IPS DF 19.7 (cell line): ENCODE measurements at places on chromosomes 4 and X.

DNA sequence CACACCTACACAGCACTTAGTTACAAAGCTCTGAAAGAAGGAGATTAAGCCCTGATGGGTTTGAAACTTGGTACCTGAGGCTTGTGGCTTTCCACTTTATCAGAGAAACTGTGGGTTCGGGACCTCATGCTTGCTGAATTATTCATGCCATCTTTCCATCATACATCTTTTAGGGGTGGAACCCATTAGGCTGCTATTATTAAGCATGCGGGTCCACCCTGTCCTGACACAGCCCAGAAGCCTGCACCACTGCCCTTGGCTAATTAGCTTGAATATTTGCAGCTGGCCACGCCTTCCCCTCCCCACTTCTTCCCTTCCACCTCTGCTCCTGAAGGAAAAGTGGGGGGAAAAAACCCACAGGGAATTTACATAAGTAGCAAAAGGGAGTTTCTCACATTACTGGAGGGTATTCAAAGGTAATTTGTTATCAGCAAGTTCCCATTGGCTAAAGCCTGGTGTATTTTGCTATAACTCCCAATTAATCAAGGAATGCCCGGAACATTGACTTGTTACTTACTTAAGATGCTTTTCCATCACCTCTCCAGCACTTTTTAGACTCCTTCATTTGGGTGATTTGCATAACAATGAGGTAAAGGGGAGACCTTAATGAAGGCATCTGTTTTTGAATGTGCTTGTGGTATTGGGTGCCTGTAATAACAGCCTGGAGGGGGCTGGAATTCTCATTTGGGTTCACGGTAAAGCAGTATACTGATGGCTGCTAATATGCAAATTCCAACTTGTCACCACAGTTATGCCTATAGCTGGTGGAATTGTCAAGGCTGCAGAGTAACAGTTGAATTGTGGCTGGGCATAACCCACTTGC, 231.7 kb upstream of the GATB start:
- DNase-seq, result no peak

DNA sequence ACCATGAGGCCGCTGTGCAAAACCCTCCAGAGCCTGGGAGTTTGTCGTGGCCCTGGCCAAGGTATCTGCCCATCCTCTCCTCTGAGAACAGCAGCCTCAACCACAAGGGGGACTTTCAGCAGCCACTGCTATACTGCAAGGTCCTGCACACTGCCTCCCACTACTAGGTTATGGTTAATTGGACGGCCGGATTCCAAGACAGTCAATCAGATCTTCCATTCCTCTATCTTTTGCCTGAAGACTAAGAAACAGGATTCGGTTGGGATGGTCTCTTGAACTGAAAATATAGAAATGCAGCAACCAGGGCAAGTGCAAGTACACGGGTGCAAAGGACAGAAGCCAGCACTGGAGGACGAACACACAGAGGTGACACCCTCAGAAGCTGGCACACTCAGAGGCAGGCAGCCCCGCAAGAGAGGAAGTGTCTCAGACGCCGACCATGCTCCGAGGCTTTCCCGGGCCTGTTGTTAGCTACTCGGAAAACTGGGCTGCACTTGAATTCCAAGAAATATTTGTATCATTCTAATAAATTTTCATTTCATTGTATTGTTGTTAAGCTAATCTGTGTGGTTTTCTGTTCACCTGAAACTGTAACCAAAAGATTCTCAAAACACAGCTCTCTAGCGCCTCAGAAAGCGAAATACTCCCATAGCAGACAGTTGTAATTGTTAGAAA, 63.3 kb downstream of the AFAP1 start:
- DNase-seq, result peak; percentile 35

GRCh38 chrX:154328646-154329045, 33.1 kb downstream of the TKTL1 start:
- no peak for DNase-seq

GRCh38 chrX:71282514-71283402, 677 bp upstream of the NONO start:
- no peak for DNase-seq

- no peak for DNase-seq
Measured at GRCh38 chr4:174135530-174135929, 147.9 kb downstream of the FBXO8 start.

DNA sequence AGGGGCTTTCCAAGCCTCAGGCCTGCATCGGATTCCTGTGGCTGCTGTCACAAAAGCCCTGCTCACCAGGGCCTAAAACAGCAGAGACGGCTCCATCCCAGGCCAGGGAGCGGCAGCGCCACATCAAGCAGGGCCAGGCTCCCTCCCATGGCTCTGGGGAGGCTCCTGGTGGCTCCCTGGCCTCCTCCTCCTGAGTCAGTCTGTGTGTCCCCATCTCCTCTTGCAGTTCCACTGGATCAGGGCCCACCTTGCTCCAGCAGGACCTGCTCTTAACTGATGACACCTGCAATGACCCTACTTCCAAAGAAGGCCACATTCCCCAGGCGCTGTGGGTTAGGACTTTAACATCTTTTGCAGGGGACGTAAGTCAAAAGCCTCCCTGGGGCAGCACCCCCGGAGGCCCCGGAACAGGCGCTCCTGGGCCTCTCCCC, 51.9 kb downstream of the CPZ start:
- no peak for DNase-seq

- no peak for DNase-seq
Measured at GRCh38 chrX:120727452-120727851, 97.6 kb upstream of the C1GALT1C1 start.

- DNase-seq, result no peak
Measured at GRCh38 chrX:101223226-101223625, 3.6 kb downstream of the DRP2 start.

DNA sequence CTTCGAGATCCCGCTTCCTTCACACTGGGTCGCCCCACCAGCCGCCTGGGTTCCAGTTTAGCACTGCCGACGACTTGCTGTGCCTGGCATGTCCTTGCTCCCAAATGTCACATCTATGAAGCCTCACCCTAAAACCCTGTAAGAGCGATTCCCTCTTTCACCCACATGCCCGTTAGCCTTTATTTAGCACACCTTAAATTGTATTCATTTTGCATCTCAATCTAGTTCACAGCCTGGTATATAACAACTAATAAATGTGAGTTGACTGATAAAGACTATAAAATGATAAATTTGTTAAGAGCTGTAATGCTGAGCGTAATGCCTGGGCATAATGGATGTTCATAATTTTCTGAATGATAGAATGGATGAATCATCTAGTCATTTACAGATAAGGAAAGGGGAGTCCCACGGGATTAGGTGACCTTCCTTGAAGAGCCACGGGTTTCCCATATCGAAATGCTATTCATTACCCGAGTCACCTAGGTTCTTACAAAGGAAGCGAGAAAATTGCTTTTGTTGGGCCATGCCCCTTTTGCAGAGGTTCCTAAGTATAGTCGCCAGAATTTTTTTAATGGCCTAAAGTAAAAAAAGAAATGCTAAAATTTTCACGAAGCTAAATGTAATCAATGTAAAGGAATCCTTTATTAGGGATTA, 1.1 kb upstream of the AP1S2 start:
- no peak for DNase-seq

- DNase-seq, result no peak
Measured at GRCh38 chr4:19728773-19729172, 522.9 kb upstream of the SLIT2 start.

DNA sequence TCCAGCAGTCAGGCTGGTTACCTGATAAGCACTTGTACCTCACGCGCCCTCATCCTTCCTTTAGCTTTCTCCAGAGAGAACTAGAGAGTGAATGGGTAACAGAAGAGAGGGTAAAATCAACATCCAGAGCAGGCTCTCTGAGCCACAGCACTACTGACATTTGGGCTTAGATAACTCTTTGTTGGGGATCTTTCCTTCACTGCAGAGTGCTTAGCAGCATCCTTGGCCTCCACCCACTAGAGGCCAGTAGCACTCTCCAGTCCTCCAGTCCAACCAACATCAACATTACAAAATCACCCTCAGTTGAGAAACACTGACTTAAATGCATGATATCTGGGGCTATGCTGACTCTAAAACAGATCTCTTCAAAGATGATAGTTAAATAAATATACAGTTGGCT, 220.7 kb downstream of the TACR3 start:
- no peak for DNase-seq

DNA sequence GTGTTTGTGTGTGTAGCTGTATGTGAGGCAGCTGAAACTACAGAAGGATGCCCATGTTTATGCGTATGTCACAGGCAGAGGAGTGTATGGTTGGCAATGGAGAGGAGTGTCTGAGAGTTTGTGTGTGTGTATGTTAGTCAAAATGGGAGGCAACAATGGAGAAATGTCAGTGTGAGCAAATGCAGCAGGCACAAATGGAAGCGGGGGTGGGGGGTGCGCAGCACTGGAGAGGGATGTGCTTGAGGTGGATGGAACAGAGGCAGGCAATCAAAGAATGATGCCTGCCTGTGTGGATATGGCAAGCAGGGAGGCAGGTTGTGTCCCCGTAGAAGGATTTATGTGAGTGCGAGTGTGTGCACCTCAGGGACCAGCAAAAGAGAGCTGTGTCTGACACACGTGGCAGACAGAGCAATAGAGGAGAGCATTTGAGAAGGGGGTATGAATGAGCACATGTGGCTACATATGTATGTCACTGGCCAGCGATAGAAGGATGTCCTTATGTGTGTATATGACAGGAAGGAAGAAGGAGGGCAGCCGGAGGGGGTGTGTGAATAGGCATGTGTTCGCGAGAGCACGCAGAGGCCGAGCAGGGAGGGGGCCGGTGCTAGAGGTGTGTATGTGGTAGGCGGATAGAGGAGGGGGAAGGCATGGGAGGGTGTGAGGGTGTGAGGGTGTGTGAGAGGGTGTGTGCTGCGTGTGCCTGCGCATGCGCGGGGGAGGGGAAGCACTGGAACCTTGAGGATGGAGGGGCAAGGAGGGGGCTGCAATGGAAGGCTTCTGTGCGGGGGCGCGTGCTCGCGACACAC, 1.1 kb downstream of the PJA1 start:
- DNase-seq, result no peak

- no peak for DNase-seq
Measured at GRCh38 chrX:74080165-74080564, 223.8 kb upstream of the ZCCHC13 start.

DNA sequence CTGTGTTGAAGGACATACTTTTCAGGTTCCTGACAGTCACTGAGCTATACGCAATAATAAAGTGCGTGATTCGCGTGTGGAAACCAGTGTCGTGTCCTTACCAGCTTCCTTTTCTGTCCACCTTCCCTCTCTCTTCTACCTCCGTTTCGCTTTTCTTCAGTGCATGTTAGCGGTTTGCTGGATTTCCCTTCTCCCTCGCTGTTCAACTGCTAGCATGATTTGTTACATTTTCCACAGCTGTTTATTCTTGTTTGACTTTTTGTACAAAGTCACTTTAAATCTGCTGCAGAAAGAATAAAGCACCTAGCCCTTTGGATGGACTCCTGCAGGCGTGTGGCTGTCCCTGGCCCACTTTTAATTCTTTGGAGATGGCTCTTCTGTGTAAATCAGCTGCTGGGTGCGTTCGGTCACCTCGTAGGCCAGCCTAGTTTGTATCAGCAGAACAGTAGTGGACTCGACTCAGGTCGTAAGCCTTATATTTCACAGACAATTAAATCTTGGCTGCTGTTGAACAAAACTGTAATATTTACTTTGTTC, 8.9 kb upstream of the HAND2 start:
- no peak for DNase-seq

- DNase-seq, result no peak
Measured at GRCh38 chr4:82559735-82560120, 2.1 kb downstream of the TMEM150C start.

GRCh38 chrX:83416273-83416672, 91.8 kb upstream of the POU3F4 start:
- no peak for DNase-seq

- no peak for DNase-seq
Measured at GRCh38 chrX:13263560-13264251, 56.1 kb downstream of the ATXN3L start.

GRCh38 chr4:175435381-175435783, 376.7 kb downstream of the GPM6A start:
- DNase-seq, result no peak

DNA sequence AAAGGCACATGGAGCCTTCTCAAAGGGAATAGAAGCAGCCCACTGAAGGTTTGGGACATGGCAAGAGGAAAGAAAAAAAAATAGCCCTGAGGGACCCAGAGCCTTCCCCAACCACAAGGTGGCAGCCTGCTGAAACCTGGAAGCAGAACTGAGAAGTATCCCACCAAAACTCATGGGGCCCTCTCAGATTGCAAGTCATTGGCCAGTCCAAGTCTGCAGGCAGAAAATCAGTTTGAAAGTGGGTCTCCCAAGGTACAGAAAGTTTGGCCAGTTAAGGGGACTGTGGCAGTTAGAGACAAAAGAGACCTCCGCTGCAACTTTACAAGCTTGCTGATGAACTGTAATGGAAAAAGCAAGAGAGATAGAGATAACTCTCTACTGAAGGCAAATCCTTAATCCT, 155.8 kb downstream of the ANTXR2 start:
- DNase-seq, result peak; percentile 40

DNA sequence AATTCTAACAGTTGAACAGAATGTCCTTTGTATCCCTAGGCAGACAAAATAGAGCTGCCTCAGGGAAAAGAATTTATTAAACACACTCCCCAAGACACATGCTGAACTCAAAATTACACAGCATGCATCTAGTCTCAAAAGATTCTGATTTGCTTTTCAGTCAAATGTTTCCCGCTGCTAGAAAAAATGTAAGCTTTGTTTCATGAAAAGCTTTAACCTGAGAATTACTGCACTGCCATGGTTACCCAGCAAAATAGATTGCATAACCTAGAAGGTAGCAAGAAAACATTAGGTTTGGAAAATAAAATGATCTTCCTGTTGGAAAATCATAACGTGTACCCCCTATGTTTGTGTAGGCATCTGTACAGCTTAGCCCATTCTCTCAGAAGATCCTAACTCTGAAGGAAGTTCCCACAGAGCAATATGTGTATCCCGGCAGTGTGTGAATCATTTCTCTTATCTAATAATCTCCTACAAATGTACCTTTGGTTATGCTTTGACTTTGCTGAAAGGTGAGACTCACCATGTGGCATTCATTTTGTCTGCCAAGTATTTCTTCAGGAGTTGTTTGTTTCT, 646.9 kb downstream of the STPG2 start:
- DNase-seq, result no peak

DNA sequence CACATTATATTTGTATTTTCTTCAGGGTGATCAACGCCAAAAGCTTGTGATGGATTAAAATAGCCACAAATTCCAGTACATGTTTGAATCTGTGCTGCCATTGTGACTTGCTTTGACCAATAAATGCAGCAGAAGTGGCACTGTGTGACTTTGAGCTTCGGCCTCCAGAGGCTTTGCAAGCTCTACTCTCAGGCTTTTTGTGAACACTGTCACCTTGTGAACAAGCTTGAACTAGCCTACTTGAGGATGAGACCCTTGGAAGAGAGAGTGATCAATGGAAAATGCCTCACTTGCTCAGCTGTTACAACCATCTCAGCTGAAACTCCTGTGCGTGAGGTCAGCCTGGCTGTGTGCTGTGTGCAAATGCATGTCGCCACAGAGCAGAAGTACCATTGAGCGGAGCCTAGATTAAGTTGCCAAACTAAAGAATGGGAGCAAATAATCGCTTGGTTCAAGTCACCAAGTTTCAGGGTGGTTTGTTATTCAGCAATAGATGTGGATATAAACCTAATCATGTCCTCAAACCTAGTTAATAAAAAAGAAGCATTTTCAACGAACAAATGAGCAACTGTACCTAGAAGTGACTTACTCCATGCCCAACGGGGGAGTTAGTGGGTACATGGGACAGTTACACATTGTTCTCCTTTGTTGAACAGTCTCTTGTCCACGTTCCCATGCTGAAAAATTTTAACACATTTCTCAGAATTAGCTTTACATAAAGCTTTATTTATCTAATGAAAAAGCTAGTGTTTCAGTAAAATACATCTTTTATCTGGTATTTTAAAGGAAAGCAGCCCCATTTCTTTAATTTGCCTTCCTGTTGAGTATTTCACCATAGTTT, 23.5 kb downstream of the NOA1 start:
- no peak for DNase-seq

- no peak for DNase-seq
Measured at GRCh38 chrX:77953302-77953701, 16.1 kb downstream of the PGAM4 start.
